Esophagus squamous epithelium (tissue), 5 donors: ENCODE measurements at places on chromosomes 1 and 21.

GRCh38 chr1:44584167-44584566 lies 90.1 kb downstream of the TMEM53 start:
- DNase-seq: no peak

DNA sequence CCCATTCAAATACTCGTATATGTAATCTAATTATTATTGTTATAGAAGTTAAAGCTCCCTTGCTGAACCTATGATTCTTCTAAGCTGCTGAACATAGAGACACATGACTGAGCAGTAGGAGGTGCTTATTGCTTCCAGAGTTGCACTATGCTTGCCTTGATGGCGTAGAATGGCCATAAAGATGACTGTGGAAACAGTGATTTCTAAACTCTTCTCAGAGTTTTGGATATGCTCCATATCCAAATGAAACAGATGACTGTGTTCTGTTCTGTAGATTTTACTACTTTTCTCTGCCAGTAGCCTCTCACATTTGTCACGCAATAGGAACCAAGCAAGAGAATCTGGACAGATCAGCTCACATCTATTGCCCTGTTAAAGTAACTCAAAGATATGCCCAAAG lies 88.1 kb upstream of the CACYBP start:
- no peak for DNase-seq

- DNase-seq: no peak
Measured at GRCh38 chr1:63835128-63835527, 61.3 kb downstream of the ROR1 start.

GRCh38 chr21:42388740-42389448 lies 7.0 kb downstream of the TMPRSS3 start:
- DNase-seq: no peak

GRCh38 chr1:154493276-154493675 lies 8.7 kb upstream of the TDRD10 start:
- no peak for DNase-seq

DNA sequence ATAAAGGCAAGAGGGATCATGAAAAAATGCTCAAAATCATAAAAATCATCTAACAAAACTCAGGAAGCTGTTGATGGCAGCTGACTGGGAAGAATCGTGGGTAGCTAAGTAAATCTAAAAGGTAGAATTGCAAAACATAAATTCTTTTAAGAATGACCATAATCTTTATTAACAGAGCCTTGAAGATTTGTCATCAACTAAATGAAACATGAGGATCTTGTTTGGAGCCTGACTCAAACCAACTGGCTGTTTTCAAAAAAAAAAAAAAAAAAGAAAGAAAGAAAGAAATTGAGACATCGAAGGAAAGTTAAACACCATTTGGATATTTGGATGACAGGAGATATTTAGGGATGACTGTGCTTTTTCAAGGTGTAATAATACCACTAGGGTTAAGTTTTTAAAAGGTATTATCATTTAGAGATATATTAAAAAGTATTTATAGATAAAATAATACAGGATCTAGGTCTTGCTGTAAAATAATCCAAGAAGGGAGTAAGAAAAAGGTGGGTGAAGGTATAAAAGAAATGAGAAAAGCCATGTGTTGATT lies 48.6 kb downstream of the CD34 start:
- no peak for DNase-seq
